ENCODE measurements at places on chromosomes 12 and 14.
A peak's percentile ranks its signal among the peaks of the same experiment; 100 is the strongest.

- no peak for DNase-seq
Observed at GRCh38 chr14:79487632-79488031, 723.7 kb downstream of the DIO2 start.

DNA sequence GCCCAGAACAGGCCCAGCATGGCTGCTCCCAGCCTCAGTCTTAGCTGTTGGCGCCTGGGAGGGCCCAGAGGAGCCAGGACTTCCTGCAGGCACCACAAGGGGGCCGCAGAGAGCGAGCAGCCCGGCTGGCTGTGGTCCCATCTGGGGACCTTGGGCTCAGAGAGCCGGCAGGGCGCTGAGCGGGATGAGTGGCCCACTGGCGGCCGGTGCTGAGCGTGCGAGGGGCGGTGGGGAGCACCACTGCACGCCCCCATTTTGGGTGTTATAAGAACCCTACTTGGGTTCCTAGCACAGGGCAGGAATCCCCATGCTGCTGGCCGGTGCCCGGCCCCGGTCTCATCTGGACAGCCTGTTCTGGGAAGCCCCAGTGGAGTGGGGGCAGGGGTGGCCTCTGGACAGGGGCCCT lies 25.9 kb upstream of the CRIP2 start:
- DNase-seq: peak; percentile 75

DNA sequence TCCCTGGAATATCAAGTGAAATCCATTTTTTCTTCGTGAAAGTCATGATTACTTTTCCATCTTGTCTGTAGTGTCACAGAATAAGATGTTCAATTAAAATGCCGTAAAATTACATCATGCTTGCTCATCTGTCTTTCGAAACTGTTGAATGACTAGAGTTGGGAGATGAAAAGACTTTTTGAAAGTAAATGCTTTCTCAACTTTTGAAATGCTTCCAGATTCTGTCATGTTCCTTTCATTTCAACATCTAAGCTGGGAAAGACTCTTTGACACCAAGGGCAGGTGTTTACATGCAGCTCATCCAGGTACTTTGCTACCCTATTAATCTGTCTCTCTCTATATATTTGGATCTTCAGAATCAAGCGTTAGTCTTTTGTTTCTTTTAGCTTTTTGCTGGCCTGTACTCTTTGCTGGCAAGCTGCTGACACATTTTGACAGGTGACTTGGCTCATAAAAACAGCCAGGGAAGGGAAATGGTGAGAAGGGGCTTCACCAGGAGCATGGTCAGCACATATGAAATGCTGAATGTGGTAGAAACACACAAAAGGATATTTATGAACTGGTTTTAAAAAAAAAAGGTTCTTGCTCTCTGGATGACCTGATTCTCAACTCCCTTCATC lies 77.0 kb upstream of the METAP2 start:
- no peak for DNase-seq

DNA sequence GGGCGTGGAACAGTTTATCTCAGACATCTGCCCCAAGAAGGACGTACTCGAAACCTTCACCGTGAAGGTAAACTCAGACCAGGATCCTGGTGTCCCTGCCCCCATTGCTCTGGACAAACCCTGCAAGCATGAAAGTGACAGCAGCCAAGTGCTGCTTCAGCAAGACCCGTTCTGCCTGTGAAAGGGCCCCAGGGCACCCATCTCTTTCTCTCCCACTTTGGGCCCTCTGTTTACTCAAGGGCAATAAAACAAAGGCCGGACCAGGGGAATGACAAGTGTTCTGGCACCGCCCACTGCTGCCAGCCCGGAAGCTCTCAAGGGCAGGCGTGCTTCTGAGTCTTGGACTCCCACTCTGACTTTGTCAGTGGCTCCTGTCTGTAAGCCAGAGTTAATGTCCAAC lies 35.3 kb downstream of the CD9 start:
- no peak for DNase-seq

- no peak for DNase-seq
Observed at GRCh38 chr14:50832935-50833630, 2.1 kb upstream of the NIN start.

- DNase-seq: no peak
Observed at GRCh38 chr12:79267580-79267979, 403.0 kb downstream of the SYT1 start.

DNA sequence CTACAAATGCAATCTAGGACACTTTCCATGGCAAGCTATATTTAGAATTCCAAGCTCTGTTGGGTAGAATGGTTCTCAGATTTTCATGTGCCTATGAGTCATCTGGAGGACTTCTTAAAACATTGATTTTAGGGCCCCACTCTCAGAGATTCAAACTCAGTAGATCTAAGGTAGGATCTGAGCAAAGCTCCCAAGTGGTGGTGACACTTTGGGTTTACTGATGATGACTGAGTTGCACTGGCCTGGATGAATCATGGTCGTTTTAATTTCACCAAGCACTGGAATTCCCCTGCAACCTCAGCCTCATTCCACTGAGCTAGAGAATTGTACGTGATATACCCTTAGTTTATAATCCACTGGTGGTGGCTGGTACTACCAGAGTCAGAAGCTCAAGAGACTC lies 86.5 kb downstream of the PPM1H start:
- no peak for DNase-seq

- no peak for DNase-seq
Observed at GRCh38 chr14:72781561-72782508, 112.1 kb downstream of the DPF3 start.

- DNase-seq: no peak
Observed at GRCh38 chr14:39264558-39264957, 30.8 kb downstream of the MIA2 start.

DNA sequence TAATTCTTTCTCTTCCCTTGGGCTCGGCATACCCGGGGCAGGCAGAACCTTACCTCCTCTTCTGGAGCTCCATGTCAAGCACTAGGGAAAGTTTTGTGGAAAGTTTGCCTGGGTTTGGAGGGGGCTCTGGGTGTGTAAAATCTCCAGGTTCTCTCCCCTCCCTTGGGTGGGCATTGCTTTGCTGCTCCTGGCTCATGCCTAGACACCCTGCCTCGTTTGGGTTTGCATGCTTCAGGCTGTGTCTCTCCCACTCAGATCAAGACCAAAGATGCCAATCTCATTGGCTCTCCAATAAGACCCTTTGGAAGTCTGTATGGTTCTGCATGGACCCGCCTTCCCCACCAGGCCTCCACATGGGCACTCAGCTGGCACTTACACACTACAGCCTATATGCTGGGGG lies 6.2 kb upstream of the KRT2 start:
- DNase-seq: no peak

GRCh38 chr12:130335517-130336392 lies 1.9 kb upstream of the PIWIL1 start:
- DNase-seq: no peak

DNA sequence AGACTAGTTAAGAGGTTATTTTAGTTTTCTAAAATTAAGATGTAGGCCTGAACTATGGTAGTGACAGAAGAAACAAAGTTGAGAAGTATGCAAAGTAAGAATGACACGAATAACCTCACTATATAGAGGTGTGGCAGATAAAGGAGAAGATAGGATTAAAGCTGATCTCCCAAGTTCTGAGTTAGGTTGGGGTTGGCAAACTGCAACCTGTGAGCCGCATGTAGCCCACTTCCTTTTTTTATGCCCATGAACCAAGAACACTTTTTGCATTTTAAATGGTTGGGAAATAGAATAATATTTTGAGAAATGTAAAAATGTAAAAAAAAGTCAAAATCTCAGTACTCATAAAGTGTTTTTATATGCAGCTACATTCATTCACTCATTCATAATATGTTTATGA lies 34.3 kb downstream of the KTN1 start:
- DNase-seq: no peak

DNA sequence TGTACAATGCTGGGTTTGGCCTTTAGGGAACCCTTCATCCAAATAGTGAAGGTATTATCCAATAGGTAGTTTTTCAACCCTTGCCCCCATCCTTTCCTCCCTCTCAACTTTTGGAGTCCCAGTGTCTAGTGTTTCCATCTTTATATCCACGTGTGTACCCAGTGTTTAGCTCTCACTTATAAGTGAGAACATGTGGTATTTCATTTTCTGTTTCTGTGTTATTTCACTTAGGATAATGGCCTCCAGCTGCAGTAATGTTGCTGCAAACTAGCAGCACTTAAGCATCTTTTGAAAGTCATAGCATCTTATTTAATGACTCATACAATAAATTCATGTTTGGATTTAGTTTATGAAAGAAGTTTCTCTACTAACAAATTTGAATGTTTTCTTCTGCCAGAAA lies 442.5 kb downstream of the NELL2 start:
- DNase-seq: no peak

DNA sequence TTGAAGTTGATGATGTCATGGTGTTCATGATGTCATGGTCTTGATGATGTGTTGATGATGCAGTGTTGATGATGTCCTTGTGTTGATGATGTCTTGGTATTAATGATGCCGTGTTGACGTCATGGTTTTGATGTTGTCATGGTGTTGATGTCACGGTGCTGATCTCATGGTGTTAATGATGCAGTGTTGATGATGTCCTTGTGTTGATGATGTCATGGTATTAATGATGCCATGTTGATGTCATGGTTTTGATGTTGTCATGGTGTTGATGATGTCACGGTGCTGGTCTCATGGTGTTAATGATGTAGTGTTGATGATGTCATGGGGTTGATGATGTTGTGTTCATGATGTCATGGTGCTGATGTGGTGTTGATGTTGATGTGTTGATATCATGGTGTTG lies 48.0 kb upstream of the RIMBP2 start:
- DNase-seq: no peak

DNA sequence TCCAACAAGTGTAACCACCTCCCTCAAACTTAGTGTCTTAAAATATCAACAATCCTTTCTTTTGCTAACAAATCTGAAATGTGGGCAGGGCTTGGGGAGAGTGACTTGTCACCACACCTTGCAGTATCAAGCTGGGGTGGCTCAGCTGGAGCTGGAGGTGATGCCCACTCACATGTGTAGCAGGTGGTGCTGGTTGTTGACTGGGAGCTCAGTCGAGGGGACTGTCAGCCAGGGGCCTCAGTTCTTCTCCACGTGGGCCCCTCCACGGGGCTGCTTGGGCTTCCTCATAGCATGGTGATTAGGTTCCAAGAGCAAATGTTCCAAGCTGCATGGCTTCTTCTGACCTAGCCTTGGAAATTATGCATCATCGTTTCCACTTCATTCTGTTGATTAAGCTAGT lies 32.6 kb upstream of the ESRRB start:
- no peak for DNase-seq

- DNase-seq: no peak
Observed at GRCh38 chr12:3281588-3282383, 204.6 kb downstream of the TSPAN9 start.

GRCh38 chr12:50718760-50719159 lies 45.1 kb upstream of the ATF1 start:
- DNase-seq: no peak

DNA sequence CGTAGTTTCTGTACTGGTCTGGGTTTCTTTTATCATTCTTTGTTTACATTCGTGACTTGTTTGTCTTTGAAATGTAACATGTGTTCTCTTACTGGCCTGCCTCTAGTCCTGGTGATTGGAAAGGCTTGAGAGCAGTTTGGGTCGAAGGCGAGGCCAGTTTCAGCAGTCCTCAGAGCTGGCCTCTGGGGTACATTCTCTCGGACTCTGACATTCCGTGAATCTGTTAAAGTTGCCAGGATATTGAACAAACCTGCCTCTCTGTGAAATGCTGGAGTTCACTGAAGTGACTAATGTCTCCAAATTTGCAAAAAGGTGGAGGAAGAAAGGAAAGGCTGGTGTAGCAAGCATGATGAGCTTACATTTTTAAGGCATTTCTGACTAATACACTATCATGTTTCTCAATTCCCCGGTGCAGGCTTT lies 1.5 kb downstream of the PLEKHA5 start:
- no peak for DNase-seq

GRCh38 chr14:35480119-35480769 lies 53.7 kb upstream of the INSM2 start:
- DNase-seq: no peak

Data from effector memory CD8-positive, alpha-beta T cell (primary cell).